ENCODE measurements at places on chromosomes 1 and 21.

DNA sequence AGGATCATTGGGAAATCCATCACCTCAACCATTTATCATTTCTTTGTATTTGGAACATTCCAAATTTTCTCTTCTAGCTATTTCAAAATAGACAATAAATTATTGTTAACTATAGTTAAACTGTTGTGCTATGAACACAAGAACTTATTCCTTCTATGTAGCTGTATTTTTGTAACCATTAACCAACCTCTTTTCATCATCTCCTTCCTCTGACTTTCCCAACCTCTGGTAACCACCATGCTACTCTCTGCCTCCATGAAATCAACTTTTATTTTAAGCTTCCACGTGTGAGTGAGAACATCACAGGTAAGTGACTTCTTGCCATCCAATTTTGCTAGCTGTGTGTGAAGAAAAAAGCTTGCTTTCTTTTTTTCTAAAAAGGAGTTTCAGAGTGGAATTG lies 418 bp downstream of the IFI44L start:
- no peaks in the 10 kb centered on the region for H3K4me1 ChIP-seq
- H3K4me3 ChIP-seq = no peak overlapping the region
- no peak for DNase-seq

DNA sequence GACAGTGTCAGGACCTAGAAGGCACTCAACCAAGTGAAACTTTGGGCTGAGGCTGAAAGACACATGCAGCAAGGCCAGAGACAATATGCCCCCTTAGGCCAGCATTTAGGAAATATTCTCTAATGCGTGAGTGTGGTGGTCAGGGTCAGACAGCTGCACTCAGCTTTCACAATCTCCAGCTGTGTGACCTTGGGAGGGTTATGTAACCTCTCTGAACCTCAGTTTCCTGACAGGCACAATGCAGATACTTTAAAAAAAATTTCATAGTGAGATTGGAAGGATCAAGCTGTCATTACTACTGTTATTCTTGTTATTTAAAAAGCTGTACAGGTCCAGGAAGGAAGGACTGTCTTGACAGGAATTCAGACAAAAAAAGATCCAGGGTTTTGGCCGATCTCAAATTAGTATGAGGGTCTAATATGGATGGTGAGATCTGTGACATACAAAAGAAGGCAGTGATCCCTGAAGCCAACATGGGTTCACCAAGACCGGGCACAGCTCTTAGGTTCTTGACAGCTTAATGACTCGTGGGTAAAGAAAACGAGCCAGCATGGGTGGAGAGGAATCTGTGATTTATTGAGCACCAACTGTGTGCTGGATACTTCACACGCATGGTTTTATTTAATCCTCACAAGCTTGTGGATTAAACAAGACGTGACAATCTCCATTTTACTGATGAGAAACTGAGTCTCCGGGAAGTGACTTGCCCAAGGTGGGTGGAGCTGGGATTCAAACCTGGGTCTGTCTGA lies 54.6 kb upstream of the POU3F1 start:
- no peak for DNase-seq
- H3K4me1 ChIP-seq = peaks cover 12% of the 10 kb centered on the region
- H3K27ac ChIP-seq = no peak overlapping the region
- H3K36me3 ChIP-seq = no peaks in the 10 kb centered on the region
- no peaks in the 10 kb centered on the region for H3K27me3 ChIP-seq
- H3K4me3 ChIP-seq = no peak overlapping the region

DNA sequence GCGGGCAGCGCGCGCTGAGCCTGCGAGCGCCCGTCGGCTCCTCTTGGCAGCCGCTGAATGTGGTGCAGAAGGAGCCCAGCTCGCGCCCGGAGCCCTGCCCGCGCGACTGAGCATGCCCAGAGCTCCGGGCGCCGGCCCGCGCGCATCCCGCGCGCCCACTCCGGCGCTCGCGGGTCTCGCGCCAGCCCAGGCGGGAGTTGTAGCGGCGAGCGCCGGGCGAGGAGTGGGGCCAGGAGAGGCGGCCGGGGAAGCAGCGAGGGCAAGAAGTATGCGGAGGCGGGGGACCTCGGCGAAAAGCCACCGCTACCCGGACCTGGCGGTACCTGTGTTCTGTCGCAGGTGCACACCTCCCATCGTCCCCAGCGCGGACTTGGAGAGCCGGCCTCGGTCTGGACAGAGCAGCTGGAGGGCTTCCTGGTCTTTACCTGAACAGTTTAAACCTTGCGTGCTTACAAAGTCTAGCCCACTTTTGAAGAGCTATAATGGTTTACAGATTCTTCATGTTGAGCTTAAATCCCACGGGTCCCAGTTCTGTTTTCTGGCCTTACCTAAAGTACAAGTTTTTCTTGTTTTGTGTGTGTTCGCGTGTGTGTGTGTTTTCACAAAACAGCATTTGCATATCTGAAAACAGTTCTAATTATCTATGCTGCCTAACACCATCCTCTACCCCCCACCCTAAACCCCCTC lies at the start of gene DDAH1:
TSS of gene DDAH1 (minus strand) at position 61 of the 687 bp plus-strand sequence. CDS start 114 bp downstream, outside the sequence.
- peaks cover 5% of the 10 kb centered on the region for H3K4me1 ChIP-seq
- DNase-seq = peak; percentile 86
- no peaks in the 10 kb centered on the region for H3K36me3 ChIP-seq
- no peak within 1 kb of the TSS for H3K27ac ChIP-seq
- H3K4me3 ChIP-seq = peak within 1 kb of the TSS; percentile 58
- H3K27me3 ChIP-seq = peaks cover 42% of the 10 kb centered on the region

GRCh38 chr1:67831850-67832513 lies 1.3 kb downstream of the GNG12 start:
- peak overlapping the region; percentile 79 for H3K4me3 ChIP-seq
- no peak overlapping the region for H3K27ac ChIP-seq
- peaks cover 45% of the 10 kb centered on the region for H3K27me3 ChIP-seq

GRCh38 chr1:48772211-48772610 lies 4.5 kb downstream of the BEND5 start:
- H3K36me3 ChIP-seq = no peaks in the 10 kb centered on the region
- peaks cover 18% of the 10 kb centered on the region for H3K4me1 ChIP-seq
- H3K27me3 ChIP-seq = no peaks in the 10 kb centered on the region
- H3K27ac ChIP-seq = no peak overlapping the region

DNA sequence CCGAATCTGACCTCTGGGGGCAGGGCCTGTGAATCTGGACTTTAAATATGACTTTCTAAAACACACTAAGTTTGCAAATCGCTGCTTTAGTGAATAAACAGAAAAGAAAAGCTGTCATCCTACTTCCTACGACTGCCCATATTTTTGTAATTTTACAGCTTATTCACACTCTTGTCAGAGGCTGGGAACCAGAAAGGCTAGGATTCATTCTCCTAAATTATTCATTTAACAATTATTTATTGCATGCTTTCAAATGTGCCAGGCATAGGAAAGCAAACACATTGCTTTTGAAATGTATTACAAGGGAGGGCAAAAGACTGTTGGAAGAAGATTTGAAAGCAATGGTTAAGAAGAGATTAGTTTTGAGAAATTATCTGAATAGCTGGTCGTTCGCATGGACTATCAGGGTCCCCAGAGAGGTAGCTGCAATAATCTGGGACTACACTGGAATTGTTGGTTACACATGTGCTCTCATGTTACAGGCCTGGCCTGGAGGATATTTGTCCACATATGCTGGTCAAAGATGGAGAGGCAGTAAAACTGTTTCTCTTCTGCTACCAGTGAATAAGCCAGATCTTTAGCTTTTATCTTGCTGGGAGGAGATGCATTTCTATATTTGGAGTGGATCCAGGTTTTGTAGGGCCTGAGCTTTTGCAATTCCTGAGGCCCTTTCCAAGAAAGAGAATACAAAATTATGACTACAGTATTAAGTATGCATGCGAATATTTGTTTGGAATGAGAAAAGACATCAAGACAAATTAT lies 29.6 kb upstream of the SFPQ start:
- no peaks in the 10 kb centered on the region for H3K27me3 ChIP-seq
- DNase-seq = no peak
- no peaks in the 10 kb centered on the region for H3K4me1 ChIP-seq
- no peak overlapping the region for H3K4me3 ChIP-seq

DNA sequence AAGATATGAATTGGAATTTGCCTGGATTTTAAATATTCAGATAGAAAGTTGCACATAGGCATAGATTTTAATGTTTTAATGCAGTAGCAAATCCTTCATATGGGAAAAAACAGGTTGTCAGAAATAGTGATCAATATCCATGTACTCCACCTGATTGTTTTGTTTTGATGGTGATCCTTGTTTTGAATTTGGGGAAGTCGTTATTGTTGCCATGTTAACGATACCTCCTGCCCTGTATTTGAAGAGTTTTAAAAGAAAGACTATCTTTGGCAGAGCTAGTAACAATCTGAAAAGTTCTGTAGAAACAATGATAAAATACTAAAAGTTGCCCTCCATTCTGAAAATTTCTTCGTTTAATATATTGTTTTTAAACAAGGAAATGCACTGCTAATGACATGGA lies 1.1 kb downstream of the CEP350 start:
- no peak for DNase-seq
- H3K4me3 ChIP-seq = peak overlapping the region; percentile 94
- no peaks in the 10 kb centered on the region for H3K36me3 ChIP-seq
- H3K4me1 ChIP-seq = peaks cover 10% of the 10 kb centered on the region
- H3K27ac ChIP-seq = no peak overlapping the region

DNA sequence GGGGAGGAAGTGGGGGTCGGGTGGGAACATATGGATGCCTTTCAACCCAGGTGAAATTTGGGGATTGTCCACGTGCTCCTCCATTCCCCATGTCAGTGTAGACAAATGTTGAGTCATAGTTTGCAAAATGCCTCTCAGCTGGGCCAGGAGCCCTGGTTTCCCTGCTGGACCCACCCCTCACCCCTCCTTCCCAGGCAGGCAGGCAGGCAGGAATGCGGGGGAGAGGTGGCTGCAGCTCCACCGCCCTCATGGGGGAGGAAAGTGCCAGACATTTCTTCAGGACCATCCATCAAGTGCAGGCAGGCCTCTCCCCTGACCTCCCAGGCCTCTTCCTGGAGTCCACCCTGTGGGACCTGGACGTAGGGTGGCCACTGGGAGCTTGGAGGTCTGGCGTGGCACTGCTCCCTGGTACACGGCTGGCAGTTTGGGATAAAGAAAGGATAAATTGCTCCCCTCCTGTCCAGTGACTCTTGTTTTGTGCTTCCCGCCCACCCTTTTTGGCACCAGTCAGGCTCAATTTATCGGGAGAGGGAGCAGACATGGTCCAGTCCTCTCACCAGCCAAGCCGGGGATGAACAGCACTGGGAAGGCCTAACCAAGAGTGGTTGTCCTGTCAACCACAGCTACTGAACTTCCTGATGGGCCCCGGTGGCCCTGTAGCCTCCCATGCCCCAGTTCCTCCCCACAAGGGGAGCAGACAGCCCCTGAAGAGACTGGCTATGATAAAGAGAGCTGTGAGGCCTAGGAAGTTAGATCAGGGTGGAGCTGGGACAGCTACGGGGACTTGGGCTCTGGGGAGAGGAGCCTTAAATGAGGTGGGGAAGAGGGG lies 18.9 kb downstream of the NPR1 start:
- no peak overlapping the region for H3K4me3 ChIP-seq
- H3K27me3 ChIP-seq = no peaks in the 10 kb centered on the region
- H3K27ac ChIP-seq = no peak overlapping the region
- H3K36me3 ChIP-seq = no peaks in the 10 kb centered on the region
- H3K4me1 ChIP-seq = peaks cover 19% of the 10 kb centered on the region
- DNase-seq = peak; percentile 21

- H3K4me3 ChIP-seq = no peak overlapping the region
- H3K27me3 ChIP-seq = no peaks in the 10 kb centered on the region
- no peaks in the 10 kb centered on the region for H3K36me3 ChIP-seq
- DNase-seq = no peak
- no peak overlapping the region for H3K27ac ChIP-seq
- H3K4me1 ChIP-seq = no peaks in the 10 kb centered on the region
Observed at GRCh38 chr1:93601686-93602085, 80.0 kb downstream of the BCAR3 start.

- peaks cover 6% of the 10 kb centered on the region for H3K4me1 ChIP-seq
- no peak overlapping the region for H3K27ac ChIP-seq
- H3K4me3 ChIP-seq = no peak overlapping the region
- DNase-seq = no peak
- no peaks in the 10 kb centered on the region for H3K36me3 ChIP-seq
- H3K27me3 ChIP-seq = no peaks in the 10 kb centered on the region
Observed at GRCh38 chr1:221777431-221778072, 35.7 kb upstream of the DUSP10 start.

DNA sequence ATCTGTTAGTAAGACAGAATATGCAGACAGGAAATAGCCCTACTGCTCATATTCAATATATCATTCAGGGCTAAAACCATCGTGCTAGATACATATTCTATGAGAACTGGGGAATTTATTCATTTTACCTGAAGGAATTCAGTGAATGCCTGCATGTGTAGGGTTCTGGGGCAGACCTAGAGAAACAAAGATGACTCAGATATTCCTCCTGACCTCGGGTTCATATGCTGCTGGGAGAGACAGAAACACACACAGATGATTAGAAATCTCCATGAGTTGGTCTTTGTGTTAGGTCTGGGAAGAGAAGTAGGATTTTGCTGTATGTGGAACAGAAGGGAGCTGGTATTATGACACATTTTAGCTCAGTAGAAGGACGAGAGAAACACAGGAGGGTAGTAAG lies 176.5 kb upstream of the ST6GALNAC5 start:
- no peak for DNase-seq
- H3K36me3 ChIP-seq = no peaks in the 10 kb centered on the region
- H3K4me3 ChIP-seq = no peak overlapping the region

DNA sequence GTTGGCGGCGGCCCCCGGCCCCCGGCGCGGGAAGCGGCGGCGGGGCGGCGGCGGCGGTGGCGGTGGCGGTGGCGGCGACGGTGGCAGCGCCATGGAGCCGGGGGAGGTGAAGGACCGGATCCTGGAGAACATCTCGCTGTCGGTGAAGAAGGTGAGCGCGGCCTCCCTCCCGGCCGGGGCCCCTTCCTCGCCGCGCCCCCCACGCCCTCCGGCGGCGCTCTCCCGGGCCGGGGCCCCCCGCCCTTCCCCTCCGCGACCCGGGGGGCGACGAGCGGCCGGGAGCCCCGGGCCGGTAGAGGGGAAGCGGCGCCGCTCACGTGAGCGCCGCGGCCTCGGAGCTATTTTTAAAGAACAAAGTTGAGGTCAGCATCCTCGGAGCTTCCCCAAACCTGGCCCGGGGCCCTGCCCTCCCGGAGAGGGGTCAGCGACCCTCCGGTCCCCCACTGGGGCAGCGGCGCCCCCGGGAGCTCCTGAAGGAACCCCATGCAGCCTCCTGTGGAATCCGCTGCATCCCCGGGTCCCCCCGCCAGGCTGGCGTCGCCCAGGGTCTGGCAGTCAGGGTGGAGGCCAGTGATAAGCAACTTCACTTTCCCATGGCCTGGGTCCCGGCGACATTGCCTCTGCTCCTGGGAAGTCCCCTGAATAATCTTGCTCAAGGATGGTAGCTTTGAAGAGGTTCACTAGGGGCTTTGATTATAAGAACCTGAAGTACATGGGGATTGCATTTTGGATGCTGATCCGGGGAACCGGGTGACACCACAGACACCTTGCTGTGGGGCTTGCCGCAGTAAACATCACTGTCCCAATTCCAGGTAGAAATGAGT lies 560 bp downstream of the PLEKHM2 start:
- H3K4me1 ChIP-seq = peaks cover 11% of the 10 kb centered on the region
- DNase-seq = peak; percentile 54
- no peak overlapping the region for H3K27ac ChIP-seq
- no peaks in the 10 kb centered on the region for H3K27me3 ChIP-seq
- H3K36me3 ChIP-seq = no peaks in the 10 kb centered on the region

- DNase-seq = no peak
- no peaks in the 10 kb centered on the region for H3K27me3 ChIP-seq
- H3K4me1 ChIP-seq = peaks cover 12% of the 10 kb centered on the region
- no peak overlapping the region for H3K4me3 ChIP-seq
- H3K36me3 ChIP-seq = no peaks in the 10 kb centered on the region
- no peak overlapping the region for H3K27ac ChIP-seq
Observed at GRCh38 chr1:167524651-167525050, 6.3 kb upstream of the CD247 start.

Data from neural progenitor cell (in vitro differentiated cells).